CD4-positive, alpha-beta T cell treated with Interleukin-15 for 1 hour (primary cell): ENCODE measurements at places on chromosomes 7 and 10.

- DNase-seq, result no peak
Observed at GRCh38 chr7:82080254-82080927, 310.5 kb upstream of the HGF start.

GRCh38 chr7:29270594-29271318 is 76.2 kb downstream of the CHN2 start:
- DNase-seq, result no peak

DNA sequence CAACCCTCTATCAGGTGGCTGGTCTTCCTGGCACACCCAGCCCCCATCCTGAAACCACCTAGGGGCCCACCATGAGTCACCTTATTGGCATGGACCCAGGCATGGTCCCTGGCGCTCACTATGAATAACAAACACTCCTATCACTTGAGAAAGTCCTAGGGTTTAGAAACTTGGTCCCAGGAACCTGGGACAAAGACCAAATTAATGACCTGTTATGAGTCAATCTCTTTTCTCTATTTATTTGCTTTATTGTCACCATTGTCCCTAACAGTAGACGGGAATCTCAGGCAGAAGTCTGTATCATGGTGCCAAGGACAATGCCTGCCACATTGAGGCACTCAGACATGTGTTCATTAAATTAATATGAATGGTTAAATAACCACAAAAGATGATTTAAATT is 599.6 kb upstream of the C7orf33 start:
- DNase-seq, result no peak

DNA sequence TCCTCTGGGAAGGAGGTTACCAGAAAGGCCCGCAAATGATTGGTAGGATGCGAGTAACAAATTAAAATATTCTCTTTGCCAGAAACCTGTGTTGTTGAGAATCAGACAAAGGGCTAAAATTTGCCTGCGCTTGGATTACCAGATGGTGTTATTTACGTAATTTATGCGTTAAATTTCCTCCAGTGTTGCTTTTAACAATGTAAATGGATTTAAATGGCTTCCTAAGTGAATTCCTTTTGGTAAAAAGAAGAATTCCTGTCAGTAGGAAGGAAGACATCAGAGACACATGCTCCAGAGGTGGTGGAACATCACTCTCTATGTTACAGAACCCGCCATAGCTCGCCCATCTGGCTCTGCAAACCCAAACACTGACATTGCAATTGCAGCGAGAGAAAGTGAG is 520.6 kb downstream of the GALNT17 start:
- no peak for DNase-seq

DNA sequence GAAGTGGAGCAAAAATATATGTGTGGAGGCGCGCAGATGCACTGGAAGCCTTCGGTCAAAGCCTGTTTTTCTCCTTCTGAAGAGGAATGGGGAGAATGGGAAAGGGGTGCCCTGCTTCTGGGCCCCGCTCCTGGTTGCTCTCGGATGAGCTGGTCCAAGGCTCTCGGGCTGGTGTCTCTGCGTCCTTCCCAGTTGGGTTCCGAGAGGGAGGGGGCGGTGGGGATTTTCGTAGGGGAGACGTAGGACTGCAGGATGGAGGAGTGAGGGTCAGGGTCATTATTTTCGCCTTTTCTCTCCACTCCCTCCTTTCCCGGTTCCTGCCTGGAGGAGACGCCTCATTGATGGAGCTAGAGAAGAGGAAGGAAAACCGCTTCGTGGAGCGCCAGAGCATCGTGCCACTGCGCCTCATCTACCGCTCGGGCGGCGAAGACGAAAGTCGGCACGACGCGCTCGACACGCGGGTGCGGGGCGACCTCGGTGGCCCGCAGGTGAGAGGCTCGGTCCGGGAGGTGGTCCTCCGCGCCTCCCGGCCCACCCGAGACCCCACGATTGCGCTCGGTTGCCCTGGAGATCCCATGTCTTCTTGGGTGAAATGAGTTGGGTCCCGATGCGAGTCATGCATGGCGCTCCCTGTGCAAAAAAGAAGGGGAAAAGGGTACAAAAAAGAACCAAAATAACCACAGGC is 790 bp downstream of the ADAM22 start:
- DNase-seq, result no peak

GRCh38 chr10:88980247-88980646 is 10.4 kb upstream of the FAS start:
- no peak for DNase-seq

- DNase-seq, result no peak
Observed at GRCh38 chr7:91811236-91811635, 69.3 kb downstream of the MTERF1 start.
